ENCODE measurements at places on chromosomes 11 and 22.

GRCh38 chr11:3052109-3052479 is 5.1 kb downstream of the CARS1 start:
- DNase-seq: no peak

GRCh38 chr22:24486501-24486921 is 8.6 kb upstream of the UPB1 start:
- DNase-seq: peak; percentile 62

GRCh38 chr22:27336151-27337090 is 465.1 kb downstream of the MN1 start:
- peak; percentile 74 for DNase-seq

DNA sequence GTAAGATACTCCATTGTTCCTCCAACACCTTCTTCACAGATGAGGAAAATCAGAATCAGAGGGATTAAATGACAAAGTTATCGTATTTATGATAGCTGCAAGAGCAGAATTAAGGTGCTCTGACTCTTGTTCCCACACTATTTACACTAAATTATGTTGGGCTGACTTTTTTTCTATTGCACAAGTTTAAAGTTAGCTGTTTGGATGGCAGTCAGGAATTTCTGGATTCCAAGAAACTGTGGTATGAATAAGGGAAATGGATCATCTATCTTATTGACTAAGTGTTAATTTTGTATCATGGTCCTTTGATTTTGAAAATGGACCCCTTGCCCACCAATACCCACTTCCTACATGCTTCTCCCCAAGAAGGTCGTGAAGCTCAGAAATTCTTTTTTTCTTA is 19.9 kb upstream of the APOA1 start:
- no peak for DNase-seq

DNA sequence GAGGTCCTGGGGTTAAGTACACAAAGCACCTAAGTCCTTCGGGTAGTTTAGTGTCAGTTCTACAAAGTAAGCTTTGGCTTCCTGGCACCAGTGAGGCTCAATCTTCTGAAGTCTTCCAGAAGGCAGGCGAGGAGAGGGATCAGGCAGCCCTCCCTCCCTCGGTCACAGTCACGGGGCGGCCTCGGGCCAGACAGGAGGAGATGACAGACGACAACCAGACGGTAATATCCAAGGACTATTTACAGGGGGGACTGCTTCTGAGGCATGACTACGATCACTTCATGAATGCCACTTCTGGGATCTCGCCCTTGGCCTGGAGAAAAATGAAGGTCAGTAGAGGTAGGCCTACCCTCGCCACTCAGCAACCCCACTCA is 383 bp upstream of the TMEM223 start:
- no peak for DNase-seq

- DNase-seq: no peak
Measured at GRCh38 chr11:71538666-71538990, 803 bp downstream of the KRTAP5-8 start.

DNA sequence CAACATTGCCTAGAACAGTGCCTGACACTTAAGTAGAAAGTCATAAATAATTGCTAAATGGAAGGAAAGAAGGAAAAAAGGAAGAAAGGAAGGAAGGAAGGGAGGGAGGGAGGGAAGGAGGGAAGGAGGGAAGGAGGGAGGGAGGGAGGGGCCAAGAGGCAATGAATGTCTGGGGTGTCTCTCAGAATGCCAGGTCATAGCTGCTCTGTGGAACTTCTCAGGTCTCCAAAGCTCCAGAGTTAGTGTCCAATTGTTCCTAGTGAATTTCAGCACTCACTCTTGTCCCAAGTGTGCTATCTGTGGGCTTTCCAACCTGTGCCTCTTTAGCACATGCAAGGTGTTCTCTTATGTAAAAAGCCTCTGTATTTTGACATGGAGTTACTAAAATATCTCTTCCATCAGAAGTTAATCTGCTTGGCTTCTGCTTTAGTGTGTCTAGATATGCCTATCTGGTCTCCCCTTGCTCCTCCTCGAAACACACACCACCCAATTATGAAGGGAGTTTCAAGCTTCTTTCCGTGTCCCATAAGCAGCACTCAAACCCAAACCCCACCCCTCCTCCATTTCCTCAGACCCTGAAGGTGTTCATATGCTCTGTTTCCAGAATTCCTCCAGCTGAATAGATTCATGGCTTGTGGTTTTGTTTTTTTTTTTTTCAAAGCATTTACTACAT is 56.5 kb downstream of the FAM76B start:
- no peak for DNase-seq
